ENCODE measurements at places on chromosomes 1 and 21. TPM values are rescaled to one million over a fixed set of nuclear protein-coding genes. Genes with fewer than 3 reads are reported as not detected.

The NR5A2 gene
- not detected for total RNA-seq

The KIAA1614 gene
- 0.21 TPM for total RNA-seq

The CA14 gene
- total RNA-seq: 0.14 TPM

The CYP4X1 gene
- total RNA-seq: 0.56 TPM

The KRTAP19-3 gene
- total RNA-seq: not detected

The LAMTOR2 gene
- total RNA-seq: 130 TPM

The PRAMEF11 gene
- not detected for total RNA-seq

The KIF17 gene
- total RNA-seq: 0.21 TPM

The ARHGAP30 gene
- 0.19 TPM for total RNA-seq

The CFAP141 gene
- total RNA-seq: not detected

The VSIG8 gene
- total RNA-seq: 0.05 TPM

The FMO1 gene
- not detected for total RNA-seq

The SH2D2A gene
- 2.5 TPM for total RNA-seq

The RPE65 gene
- total RNA-seq: not detected

The GJA8 gene
- total RNA-seq: not detected

The INSRR gene
- total RNA-seq: not detected

The ZFP69B gene
- 2.6 TPM for total RNA-seq

The RHD gene
- total RNA-seq: not detected

The USP25 gene
- 17.9 TPM for total RNA-seq

The THEM4 gene
- total RNA-seq: 9.1 TPM

The CFAP107 gene
- not detected for total RNA-seq

The CASQ2 gene
- not detected for total RNA-seq

The CORT gene
- 0.78 TPM for total RNA-seq

The TCHHL1 gene
- not detected for total RNA-seq

The PLA2G2F gene
- not detected for total RNA-seq

The TBX19 gene
- 0.42 TPM for total RNA-seq

The TUFT1 gene
- total RNA-seq: 21.4 TPM

The SLC22A15 gene
- total RNA-seq: 3.3 TPM

The SERPINC1 gene
- not detected for total RNA-seq

The GJC2 gene
- total RNA-seq: 0.99 TPM

The FLG2 gene
- total RNA-seq: 0.05 TPM

The PGBD2 gene
- 1.8 TPM for total RNA-seq

The OR2T33 gene
- not detected for total RNA-seq

The HSF2BP gene
- 10.6 TPM for total RNA-seq

The AVPR1B gene
- not detected for total RNA-seq

The SHE gene
- not detected for total RNA-seq

The UQCRHL gene
- total RNA-seq: 2.6 TPM

The SNRPE gene
- total RNA-seq: 108 TPM

The SLC35F3 gene
- total RNA-seq: 0.56 TPM

The FCRL6 gene
- total RNA-seq: not detected

The MIXL1 gene
- not detected for total RNA-seq

The UBASH3A gene
- total RNA-seq: not detected

The FCGR1A gene
- not detected for total RNA-seq

The ADAM30 gene
- not detected for total RNA-seq

The SLC9C2 gene
- total RNA-seq: not detected

The A3GALT2 gene
- not detected for total RNA-seq

The ADGRL4 gene
- 0.21 TPM for total RNA-seq

The OR10J1 gene
- total RNA-seq: not detected

The LDLRAD1 gene
- 0.42 TPM for total RNA-seq

The SELL gene
- not detected for total RNA-seq

The SPATA46 gene
- total RNA-seq: not detected

The RBP7 gene
- not detected for total RNA-seq

The FAM72A gene
- 7.1 TPM for total RNA-seq

Data from airway epithelial cell (primary cell).